ENCODE measurements at places on chromosomes 2 and 18.

- DNase-seq: no peak
Measured at GRCh38 chr2:135246711-135247270, 194.7 kb downstream of the RAB3GAP1 start.

GRCh38 chr2:98521266-98521665 lies 76.6 kb downstream of the INPP4A start:
- no peak for DNase-seq

DNA sequence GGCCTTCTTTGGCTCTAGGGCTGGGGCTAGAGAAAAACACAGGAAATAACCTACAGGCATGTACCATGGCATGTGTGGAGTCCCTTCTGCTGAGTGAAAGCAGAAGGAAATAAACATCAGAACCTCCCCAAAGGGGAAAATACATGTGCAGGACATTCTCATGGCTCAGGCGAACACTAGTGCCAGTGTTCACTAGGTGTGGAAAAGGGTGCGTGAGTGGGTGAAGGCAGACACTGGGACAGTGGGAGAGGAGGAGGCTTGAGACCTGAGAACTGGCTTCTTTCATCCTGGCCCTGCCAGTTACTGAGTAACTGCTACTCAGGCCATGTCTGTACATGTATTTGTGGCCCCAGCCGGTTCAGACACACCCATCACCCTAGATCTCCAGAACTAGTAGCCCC lies 268.2 kb downstream of the PRKCE start:
- no peak for DNase-seq

DNA sequence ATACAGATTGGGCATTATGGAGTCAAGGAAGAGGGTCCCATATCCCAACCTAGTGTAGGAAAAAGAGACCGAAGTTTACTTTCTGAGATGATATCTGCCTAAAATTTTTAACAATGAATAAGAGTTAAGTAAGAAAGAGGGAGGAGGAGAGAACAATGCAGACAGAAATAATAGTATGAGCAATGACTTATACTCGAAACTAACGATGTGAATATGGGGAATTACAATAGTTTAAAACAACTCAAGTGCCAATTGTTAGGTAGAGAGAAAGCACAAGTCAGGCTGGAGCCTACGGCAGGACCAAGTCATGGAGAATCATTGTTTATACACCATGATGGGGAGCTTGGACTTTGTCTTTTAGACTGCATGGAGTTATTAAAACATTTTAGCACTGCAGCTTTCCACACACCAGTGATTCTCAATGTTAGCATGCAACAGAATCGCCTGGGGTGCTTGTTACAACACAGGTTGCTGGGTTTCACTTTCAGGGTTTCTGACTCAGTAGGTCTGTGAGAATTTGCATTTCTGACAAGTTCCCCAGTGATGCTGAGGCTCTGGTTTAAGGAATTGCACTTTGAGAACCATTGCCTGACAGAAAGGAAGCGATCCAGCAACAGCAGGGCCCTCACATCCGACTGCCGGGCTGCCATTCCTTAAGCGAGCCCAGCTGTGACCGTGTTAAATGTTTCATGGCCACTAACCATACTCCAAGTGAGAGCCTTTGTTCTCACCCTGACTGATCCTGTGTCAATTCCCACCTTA lies 511.2 kb downstream of the DCDC2C start:
- no peak for DNase-seq

GRCh38 chr2:172813314-172813888 lies 77.8 kb downstream of the RAPGEF4 start:
- DNase-seq: no peak

GRCh38 chr18:79825913-79826312 lies 28.2 kb downstream of the KCNG2 start:
- no peak for DNase-seq

DNA sequence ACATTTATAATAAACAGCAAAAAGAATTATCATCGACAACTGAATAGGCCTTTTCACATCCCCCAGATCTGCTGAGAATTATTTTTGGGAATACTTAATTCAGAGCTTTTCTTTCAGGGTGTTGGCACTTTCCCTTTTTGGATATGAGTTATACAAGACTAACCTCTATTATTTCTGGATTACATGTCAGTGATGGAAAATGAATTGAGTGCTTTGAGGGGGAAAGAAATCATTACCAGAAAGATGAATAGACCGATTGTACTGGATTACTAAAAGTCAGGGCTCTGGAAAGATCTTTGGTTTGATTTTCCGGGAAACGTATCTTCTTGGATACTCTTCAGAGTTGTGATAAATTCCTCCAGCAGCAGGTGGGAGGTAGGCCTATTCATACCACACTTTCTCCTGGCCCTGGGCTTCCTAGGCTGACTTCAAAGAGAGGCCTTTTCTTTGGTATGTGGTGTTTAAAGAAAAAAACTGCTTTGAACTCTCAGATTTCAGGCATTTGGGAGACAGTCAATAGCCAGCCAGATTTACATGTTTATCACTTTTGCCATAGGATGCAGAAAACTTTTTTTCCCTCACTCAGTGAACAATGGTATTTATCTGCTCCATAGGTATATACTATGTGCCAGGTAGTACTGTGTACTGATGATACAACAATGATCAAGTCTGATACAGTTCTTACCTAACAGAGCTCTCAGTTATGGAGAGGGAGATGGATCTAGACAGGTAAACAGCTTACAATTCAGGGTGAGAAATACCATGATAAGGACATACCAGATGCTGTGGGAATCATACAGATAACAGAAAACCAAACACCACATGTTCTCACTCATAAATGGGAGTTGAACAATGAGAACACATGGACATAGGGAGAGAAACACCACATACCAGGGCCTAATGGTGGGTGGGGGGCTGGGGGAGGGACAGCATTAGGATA lies 63.3 kb upstream of the ACTR3 start:
- DNase-seq: no peak

- DNase-seq: no peak
Measured at GRCh38 chr2:84187258-84187657, 271.8 kb downstream of the SUCLG1 start.

DNA sequence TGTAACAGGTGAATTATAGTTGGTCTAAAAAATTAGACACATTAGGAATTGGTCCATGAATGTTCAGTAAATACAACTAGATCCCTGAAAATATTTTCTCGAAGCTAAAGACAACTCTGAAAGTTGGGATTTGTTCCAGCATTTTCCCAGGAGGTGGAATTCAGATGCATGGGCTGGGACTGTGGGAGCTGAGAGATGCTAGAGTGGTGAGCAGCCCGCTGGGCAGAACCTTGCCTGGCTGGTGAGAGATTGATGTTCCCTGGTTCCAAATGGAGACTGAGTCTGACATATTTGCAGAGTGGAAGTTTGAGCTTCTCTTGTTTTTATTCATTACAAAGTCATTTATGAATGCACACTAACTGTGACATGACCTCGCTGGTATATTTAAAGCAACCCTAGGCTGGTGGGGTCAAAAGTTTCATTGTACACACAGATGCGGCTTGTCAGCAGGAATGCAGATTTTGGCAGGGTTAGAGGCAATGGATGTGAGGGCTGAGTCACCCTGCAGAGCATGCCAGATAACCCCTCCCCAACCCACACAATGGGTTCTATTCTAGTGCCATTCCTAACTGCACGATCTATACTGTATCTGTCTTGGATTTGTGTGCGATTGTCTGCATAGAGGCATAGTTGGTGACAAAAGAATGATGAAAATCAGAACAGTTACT lies 23.5 kb upstream of the TMEM178A start:
- DNase-seq: no peak

DNA sequence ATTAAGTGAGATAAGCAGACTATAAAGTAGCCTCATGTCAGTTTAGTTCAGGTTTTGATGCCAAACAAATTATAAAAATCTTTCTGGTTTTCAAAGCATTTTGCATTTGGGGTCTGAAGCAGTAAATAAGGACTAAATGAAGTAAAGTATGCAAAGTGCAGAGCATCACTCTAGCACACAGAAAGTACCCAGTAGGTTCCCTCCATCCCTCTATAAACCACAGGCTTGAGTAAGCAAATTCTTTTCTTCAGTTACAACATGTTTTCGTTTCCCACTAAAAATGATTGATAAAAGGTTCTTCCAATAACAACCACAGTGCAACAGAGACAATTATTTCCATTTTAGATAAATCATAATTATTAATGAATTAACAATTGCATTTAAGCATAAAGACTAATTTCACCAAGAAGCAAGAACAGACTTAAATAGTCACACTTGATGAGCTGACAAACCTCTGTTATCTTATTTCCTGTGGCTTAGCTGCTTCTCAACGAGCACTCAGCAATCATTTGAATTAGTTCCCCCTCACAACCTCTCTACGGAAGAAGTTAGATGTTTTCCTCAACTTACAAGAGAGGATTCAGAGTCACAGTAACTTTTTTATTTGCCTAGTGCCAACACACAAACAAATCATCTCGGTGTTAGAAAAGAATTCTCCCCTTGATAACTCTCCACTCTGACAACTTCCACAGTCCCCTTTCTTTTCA lies 249.8 kb downstream of the NBAS start:
- DNase-seq: no peak

- no peak for DNase-seq
Measured at GRCh38 chr18:79595876-79596374, 83.7 kb upstream of the CTDP1 start.

- DNase-seq: no peak
Measured at GRCh38 chr2:88932686-88933085, 241.2 kb downstream of the RPIA start.

- DNase-seq: peak; percentile 30
Measured at GRCh38 chr18:13382366-13382953, 163.9 kb downstream of the LDLRAD4 start.

GRCh38 chr18:47149457-47150028 lies 757 bp downstream of the HDHD2 start:
- DNase-seq: peak; percentile 4

- DNase-seq: no peak
Measured at GRCh38 chr2:156333274-156333950, 891 bp upstream of the NR4A2 start.

DNA sequence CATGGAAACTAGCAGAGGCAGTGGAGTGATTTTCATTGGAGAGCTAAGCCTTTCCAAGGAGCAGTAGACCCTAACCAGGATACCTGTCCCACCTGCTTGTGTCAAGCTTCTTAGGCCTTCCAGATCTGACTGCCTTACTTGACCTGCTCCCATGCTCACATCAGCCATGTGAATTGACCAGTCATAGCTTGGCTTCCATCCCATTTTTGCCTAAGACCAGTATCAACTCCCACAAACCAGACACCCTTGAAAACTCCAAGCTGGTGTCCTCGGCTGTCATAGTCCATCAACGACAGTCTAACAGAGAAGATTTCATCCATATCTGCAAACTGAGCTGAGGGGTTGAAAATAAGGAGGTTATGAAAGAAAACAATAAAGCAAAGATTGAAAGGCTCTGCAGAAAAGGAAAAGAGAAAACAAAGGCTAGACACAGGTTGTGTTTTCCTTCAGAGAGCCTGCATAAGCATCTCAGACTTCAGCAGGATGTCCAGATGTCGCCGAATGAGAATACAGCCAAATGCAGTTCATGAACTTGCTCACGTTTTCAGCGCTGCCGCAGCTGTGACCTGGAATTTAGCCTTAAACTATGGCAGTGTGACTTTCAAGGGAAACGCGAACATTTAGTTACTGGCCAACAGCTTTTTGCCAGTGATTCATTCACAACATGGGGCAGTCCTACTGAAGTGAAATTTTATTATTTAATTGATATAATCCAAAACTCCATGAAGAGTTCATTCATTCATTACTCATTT lies 868.1 kb upstream of the ID2 start:
- no peak for DNase-seq

DNA sequence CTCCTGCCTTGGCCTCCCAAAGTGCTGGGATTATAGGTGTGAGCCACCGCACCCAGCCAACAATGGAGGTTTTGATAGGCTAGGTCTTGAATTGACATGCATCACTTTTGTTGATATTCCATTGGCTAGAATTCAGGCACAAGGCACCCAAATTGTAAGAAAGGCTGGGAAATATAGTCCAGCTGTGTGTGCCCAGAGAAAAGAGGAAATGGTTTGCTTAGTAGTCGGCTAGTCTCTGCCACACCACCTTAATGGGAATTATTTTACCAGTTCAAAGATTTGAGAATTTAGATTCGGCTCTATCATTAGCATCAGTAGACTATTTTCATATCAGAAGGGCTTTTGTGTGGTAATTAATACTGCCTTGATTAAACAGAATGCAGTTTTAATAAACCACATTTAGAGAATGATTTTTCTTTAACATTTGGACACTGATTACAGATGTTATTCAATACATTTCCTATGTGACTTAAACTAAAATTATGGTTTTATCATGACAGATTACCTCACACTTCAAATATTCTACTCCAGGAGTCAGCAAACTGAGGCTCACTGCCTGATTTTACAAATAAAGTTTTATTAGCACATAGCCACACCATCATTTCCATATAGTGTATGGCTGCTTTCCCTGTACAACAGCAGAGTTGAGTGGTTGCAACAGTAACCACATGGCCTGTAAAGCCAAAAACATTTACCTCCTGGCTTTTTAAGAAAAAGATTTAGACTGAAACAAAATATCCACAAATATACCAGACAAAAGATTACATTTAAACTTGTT lies 27.4 kb downstream of the DBI start:
- DNase-seq: no peak

- DNase-seq: no peak
Measured at GRCh38 chr2:194004590-194005206, 1652.3 kb upstream of the SLC39A10 start.

DNA sequence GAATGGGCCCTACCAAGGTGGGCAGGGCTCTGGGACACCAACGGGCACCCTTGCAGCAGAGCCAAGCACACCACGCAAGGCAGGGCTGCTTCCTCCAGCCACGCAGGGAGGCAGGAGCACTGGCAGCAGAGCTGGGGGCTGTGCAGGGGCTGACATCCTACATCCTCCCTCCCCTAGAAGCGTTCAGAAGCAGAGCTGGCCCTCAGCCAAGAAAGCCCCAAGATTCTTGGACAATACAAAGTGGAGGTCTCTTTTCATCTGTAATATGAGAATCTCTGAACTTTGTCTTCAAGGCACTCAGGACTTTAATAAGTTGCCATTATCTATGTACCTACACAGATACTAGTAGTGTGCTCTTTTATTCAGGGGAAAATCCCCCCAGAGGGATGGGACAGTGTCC lies 128.1 kb upstream of the AGAP1 start:
- DNase-seq: no peak

- DNase-seq: no peak
Measured at GRCh38 chr2:75527676-75528075, 33.1 kb downstream of the EVA1A start.

DNA sequence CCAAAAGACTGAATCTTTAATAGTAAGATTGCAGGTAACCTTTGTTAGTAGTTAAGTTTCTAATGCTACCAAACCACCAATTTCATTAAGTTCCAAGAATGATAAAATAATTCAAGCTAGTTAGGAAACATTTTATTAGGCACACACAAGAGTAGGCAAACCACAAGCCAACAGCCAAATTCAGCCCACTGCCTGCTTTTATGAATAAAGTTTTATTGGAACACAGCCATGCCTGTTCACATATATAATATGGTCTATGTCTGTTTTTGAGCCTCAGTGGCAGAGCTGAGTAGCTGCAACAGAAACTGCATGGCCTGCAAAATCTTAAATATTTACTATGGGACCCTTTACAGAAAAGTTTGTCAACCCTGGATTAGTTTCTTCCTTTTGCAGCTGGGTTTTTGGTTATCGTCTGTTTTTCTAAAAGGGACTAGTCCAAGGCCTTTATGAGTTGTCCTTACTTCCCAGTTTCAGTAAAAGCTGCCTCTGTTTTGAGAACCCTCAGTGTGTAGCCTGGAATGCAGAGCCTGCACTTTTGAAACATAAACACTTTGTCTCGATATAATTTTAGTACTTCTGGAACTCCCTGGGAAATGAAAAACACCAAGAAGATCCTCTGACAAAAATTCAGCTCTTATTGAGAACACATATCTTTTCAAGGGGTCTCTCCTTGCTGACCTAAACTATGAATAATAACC lies 39.1 kb downstream of the FRZB start:
- DNase-seq: no peak

GRCh38 chr2:173749315-173749714 lies 215.9 kb downstream of the SP3 start:
- DNase-seq: no peak

All from stimulated activated CD4-positive, alpha-beta T cell treated with anti-CD3 and anti-CD28 coated beads, Interleukin-15, amount 100 ng/mL, for 24 hours (primary cell).